ENCODE measurements at places on chromosomes 7 and 10.

DNA sequence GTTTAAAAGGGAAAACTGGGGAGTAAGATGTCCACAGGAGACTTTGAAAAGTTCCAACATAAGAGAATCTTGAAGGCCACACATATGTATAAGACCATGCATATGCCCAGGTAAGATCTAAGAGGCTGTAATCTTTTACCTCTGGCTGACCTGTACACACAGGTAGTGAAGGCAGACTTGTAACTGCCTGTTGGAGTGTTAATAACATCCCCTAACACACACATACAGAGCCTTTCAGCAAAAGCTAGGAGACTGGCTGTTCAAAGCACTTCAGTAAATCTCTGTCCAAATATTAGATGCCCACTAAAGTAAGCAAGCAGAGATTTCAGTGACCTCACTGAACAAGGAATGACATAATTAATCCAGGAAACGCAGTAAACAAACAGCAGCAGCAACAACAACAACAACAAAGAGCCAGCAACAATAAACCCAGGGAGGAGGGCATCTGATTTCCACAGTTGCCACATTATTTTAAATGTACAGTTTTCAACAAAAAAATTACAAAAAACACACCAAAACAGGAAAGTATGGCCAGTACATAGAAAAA lies 15.0 kb downstream of the CYP51A1 start:
- no peak for DNase-seq

DNA sequence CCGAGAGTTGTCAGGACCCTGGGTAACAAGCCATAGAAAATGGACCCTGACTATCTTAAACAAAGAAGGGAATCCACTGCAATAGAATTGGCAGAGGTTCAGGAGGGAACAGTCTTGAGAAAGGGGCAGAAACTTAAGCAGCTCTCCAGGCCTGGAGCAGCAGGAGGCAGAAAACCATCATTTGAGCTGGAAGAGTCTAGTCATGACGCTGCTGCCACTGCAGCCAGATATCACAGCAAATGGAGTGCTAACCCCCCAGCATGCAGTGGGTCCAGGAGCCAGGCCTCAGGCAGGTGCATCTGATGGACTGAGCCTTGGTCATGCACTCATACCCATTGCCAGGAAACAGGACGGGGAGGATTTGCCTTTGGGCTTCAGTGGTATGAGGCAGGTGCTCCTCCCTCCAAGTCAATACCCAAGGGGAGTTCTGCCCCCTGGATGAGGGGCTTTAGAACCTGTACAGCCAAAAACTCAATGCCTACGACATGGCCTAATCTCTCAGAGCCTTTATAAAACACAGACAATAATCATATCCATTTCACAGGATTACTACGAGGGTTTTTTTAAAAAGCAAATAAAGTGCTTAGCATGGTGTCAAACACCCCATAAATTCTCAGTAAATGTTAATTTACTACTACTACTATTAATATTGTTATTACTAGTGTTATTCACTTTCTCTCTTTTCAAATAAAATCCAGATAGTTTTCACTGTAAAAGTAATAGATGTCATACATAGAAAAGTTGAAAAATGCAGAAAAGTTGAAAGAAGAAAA lies 30.7 kb downstream of the DUSP5 start:
- no peak for DNase-seq

GRCh38 chr7:101865455-101865854 lies 48.0 kb downstream of the CUX1 start:
- no peak for DNase-seq

GRCh38 chr10:69742928-69743602 lies 58.6 kb upstream of the COL13A1 start:
- no peak for DNase-seq

DNA sequence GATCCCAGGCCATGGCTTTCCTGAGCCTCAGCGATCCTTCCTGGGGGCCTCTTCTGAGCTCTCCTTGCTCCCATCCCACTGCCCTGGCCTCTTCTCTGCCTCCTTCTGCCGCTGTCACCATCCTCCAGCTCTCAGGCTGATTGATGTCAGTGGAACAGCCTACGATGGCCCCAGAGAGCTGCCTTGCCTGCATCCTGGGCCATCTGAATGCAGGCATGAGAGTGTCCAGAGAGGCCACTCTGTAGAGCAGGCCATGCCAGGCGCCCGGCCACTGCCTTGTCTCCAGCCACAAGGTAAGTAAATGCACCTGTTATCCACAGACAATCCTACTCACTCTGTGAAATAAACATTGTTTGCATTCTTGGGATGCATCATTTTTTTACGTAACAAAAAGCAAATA lies 171.4 kb upstream of the PPP2R2D start:
- no peak for DNase-seq

DNA sequence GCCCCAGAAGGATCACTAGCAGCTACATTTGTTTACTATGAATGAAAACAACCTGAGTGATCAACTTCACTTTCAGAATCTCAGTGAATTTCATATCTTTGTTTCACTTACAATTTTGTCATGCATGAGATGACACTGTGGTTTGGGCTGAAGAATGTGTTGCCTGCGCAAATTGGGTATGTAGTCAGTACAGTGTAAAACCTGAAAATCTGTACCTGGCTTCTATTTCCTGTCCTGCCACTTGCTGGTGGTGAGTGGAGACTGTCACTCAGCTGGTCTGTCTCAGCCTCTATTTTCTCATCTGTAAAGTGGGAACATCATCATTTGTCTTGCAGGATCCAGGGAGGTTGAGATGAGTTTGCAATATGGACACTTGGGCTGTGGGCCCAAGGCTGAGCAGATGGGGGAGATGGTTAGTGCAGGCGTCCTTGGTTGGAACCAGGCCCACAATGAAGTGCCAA lies 118.0 kb downstream of the WDFY4 start:
- no peak for DNase-seq

GRCh38 chr10:19762026-19762425 lies 54.2 kb upstream of the PLXDC2 start:
- DNase-seq: no peak

- DNase-seq: no peak
Observed at GRCh38 chr10:100773646-100774045, 28.3 kb downstream of the PAX2 start.

- DNase-seq: no peak
Observed at GRCh38 chr10:129277084-129277483, 190.0 kb upstream of the MGMT start.

DNA sequence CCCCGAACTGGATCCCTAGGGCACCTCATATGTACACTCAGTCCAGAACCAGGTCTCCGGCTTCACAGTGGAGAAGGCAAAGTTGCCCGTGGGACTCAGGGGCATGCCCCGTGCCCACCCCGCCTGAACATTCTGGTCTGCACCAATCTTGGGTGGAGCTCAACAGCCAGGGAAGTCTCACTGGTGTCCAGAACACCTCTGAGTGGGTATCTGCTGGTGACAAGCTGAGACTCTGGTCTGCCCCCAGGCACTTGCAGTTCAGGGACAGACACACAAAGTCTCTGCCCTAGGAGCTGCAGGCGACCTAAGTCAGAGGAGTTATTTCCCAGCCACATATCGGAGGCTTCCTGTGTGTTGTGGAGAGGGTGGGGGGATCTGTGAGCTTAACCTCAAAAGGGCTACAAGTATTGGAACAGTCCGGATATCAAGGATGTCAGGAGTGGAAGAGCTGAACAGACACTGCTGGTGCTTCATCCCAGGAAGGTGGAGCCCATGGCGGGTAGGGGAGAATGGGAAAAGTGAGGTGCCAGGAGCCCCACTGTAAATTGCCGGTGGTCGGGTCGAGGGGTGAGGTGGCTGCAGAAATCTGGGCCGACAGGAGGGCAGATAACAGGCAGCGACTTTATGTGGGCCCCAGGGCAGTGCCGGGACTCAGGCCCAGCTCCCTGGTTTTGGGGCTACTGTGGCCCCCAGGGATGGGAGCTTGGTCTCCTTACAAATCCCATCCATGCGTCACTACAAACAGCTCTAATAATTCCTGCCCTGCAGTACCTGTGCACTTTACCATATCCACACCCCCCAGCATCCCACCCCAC lies 8.6 kb upstream of the TLX1 start:
- DNase-seq: no peak

DNA sequence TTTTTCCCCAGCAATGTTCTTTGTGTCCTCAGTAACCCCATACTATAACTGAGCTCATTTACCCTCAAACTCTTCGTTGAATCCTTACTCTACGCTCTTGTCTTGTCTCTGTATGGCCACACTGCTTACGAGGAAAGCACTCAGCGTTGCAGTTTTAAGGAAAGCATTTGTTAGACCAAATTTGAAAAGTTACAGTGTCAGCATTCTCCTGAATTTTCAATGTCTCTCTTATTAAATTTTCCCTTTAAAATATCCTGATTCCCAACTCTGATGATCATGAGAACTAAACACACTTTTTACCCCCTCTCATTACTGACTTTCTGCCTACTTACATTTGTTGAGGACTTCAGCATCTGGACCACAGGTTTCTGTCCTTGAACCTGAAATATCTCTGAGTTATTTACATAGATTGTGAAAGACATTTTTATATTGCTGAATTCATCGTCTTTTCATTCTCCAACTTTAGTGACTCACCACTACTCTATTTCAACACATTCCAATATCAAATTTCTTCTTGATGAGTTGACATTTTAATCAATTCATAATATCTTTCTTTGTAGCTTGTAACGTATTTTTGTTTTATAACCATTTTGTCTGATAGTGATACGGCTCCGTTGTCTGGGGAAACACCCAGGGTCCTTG lies 19.8 kb upstream of the VWDE start:
- DNase-seq: no peak

DNA sequence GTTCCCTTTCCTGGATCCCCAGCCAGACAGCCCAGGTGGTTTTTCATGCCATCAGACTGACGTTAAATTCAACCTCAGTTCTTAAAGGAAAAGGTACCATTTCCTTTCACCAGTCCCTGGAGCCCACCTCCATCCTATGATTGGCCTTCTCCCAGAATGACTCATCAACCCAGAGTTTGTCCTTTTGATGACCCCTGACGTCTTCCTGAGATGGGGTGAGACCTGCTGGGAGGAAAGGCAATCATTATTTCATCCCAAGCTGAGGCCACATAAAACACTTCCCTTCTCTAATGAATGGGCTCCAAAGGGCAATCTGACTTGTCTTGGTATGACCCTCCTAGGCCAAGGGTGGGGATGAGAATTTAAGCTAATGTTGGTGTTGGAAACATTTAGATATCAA lies 750.7 kb downstream of the SUGCT start:
- DNase-seq: no peak

DNA sequence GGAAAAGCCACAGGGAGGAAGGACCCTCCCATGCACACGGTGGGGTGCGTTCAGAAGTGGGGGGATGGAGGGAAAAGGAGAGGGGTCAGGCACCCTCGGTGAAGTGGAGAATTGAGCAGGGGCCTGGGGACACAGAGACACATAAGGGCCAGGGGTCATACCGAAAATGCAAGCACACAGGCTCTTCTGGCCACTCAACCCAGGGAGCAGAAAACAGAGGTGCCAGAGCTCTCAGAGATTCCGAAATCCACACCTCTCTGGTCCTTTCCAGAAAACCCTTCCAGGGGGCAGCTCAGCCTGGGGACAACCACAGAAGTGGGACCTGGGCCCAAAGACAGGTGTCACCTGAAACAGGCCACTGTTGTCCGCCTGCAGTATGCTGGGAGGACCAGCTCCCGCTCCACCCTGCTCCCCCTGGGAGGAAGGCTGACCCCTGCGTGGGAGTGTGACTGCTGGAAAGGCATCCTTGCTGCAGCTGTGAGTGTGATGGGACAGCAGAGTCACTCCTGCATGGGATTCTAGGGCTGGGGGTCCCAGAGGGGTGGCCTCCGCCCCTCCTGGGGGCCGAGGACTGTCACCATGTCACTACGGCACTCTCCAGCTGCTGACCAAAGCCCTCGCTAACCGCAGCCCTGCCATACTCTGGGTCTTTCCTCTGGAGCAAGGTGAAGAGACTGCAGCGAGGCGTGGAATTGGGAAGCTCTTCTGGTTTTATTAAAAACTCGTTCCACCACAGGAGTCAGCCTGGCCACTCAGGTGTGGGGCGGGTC lies 63.1 kb downstream of the TMEM209 start:
- no peak for DNase-seq

GRCh38 chr7:128200376-128200775 lies 40.7 kb upstream of the LEP start:
- DNase-seq: no peak

DNA sequence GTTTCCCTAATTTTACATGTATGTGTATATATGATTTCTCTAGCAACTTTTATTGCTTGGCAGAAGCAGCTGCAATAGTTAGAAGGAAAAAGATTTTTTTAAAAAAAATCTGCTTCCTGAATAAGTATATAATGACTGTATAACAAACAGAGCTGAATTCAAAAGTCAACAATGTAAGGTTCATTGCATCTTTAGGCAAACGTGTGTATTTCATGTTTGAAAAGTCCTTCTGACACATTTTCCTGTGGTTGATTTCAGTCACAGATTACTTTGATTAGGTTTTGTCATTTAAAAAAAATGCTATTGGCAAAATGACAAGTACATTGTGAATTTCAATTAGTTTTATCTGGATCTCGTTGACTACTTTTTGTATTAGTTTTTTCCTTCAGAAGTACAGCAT lies 231.0 kb downstream of the CSTF2T start:
- DNase-seq: no peak

DNA sequence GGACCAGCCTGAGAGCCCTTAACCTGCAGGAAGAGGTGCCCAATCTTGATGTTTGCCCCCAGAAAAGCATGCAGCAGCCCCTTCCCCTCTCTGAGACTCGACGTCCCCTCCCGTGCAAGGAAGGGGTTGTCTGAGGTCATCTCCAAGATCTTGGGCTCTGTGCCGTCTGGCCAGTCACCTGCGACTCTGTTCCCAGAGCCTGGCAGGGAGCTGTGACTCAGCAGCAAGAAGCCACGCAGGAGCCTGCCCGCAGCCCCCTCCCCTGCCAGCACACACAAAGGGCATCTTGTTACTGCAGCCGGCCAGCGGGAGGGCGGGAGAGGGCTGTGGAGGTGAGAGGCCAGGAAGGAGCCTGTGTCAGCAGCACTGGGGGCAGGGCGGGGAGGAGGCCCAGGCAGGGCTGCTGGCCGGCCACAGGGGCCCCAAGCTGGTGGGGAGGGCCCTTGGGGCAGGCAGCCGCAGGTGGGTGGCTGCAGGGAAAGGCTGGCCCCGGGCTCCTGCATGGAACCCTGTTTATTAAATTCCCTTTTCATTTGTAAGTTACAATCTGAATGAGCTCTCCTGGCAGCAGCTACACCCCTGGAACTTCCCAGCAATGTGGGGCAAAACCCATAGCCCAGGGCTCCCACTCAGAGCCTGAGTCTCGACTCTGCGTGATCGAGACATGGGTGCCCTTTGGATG lies 103.7 kb upstream of the ZMIZ1 start:
- DNase-seq: no peak

- DNase-seq: no peak
Observed at GRCh38 chr10:100858261-100858660, 54.5 kb upstream of the SLF2 start.

- DNase-seq: no peak
Observed at GRCh38 chr10:120643351-120643750, 186.3 kb downstream of the PLPP4 start.

Data from HS-27A (cell line).